ENCODE measurements at places on chromosomes 3 and 15. TPM values are rescaled to one million over a fixed set of nuclear protein-coding genes. Genes with fewer than 3 reads are reported as not detected.

DNA sequence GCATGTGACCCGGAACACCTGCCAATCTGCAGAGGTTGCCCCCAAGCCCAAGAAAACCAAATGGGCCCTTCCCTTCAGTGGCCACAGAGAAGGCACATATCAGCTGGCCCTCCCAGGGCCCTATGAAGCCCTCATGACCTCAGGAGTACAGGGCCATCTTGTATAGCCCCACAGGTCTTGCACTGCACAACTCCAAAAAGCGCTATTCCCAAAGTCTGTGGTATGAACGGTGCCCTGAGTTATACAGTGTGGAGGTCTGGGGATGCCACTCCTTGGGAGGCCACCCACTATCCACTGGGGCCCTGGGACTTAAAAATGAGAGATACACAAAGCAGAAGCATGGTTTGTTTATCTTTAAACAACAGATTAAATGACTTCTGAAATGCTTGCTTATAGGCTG, 61.5 kb downstream of the CAPN7 start:
- peak; percentile 56 for DNase-seq

DNA sequence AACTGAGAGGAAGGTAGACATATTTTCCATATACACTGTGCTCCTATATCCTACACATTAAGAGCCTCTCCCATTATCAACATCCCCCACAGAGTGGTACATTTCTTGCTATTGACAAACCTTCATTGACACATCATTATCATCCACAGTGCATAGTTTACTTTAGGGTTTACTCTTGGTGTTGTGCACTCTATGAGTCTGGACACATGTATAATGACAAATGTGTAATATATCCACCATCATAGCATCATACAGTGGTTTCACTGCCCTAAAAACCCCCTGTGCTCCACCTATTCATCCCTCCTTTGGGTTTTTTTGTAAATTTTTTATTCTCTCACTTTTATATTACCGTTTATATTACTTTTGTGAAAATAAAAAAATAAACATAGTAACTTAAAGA, 22.2 kb upstream of the CLDN18 start:
- no peak for DNase-seq

- no peak for DNase-seq
Observed at GRCh38 chr3:197807969-197808587, 17.0 kb downstream of the LRCH3 start.

DNA sequence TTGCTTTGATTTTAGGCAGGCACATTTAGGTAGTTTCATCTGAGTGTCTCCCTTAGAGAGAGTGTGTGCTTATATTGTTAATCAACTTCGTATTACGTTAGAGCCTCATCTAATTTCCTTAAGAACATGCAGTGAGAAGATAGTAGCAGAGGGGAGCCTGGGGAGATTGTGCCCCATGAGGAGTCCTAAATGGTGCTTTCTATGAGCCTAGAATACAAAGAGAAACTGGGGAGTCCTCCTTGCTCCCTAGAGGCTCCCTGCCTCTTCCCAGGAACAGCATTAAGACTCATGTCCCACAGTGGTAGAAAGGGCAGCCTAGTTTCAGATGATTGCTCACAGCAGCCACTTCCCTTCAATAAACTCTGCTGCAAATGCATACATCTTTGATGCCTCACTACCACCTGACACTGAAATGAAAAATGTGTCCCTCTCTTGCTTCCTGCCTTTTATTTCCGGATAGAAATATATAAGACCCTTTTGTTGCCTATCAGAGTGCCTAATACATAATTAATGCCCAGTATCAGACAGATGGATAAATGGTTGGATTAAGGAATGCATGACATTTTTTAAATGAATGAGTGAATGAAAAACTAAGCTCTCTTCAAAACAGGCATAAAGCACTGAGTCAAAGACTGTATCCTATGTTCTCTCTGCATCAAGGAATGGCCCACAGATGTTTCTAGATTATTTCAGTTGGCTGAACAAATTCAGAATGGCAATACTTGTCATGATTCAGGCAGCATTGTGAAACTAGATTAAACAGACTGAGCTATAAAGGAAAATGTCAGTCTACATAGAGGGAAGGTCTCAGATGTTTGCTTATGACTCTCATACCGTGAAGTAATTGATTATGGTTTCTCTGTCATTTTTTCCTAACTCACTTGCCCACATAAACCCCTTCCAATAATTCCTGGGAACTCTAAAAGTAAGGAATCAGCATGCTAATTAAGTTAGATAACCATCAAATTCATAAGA, 362.1 kb downstream of the LRRC3B start:
- no peak for DNase-seq

GRCh38 chr3:167330993-167331785, 48.9 kb downstream of the ZBBX start:
- no peak for DNase-seq

- no peak for DNase-seq
Observed at GRCh38 chr3:137249311-137249940, 291.6 kb downstream of the IL20RB start.

GRCh38 chr15:100601163-100601562, 821 bp downstream of the LINS1 start:
- no peak for DNase-seq

DNA sequence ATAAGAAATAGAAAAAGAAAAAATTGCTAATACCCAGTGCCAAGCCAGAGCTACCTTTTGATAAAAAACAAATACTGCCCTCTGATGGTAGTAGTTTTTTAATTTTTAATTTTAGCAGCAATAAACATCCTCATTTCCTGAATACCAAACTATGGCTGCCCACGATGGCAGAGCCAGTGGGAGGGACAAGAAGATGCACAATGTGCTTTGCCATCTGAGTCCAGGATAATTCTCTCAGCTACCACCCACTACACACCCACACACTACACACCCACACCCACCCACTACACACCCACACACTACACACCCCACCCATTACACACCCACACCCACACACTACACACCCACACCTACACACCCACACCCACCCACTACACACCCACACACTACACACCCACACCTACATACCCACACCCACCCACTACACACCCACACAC, 17.8 kb downstream of the CEP19 start:
- no peak for DNase-seq

- no peak for DNase-seq
Observed at GRCh38 chr3:146536681-146537080, 7.7 kb downstream of the PLSCR1 start.

Gene TJP1
- total RNA-seq: 110 TPM

Gene CLSTN2
- total RNA-seq: 13.6 TPM

GRCh38 chr3:72282918-72283317, 498.0 kb upstream of the PROK2 start:
- no peak for DNase-seq

Gene KLF15
- 43.4 TPM for total RNA-seq
